IPS DF 6.9 (cell line): ENCODE measurements at places on chromosomes 1 and 21.

DNA sequence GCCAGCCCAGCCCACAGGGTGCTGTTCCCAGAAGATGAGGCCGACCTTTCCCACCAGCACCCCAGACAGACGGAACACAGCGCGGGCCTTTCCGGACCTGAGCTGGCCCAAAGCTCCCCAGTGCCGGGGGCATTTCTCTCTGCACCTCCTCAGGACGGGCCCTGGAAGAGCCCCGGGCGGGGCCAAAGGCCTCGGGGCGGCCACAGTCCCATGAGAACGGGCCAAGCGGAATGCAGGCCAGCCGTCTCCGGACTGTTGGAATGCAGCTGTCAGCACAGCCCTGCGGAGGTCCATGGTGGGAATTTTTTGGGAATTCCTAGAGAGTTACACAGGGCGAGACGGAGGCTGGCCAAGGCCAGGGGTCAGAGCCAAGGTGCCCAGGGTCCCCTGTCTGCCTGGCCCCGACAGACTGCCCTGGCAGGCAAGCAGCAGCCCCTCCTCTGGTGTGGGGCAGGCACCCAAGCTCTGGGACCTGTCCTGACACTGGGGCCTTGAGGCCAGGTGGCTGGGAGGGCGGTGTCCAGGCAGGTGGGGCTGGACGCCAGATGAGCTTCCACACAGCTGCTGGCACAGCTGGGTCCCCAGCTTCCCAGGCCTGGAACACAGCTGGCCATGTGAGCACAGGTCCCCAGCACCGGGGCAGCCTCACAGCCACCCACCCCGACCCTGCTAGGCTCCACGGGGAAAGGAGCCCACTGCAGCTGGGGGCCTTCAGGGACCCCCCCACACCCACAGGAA, 63.0 kb downstream of the MEGF6 start:
- no peak for DNase-seq

- DNase-seq = no peak
Observed at GRCh38 chr21:33046455-33046854, 20.7 kb downstream of the OLIG2 start.

DNA sequence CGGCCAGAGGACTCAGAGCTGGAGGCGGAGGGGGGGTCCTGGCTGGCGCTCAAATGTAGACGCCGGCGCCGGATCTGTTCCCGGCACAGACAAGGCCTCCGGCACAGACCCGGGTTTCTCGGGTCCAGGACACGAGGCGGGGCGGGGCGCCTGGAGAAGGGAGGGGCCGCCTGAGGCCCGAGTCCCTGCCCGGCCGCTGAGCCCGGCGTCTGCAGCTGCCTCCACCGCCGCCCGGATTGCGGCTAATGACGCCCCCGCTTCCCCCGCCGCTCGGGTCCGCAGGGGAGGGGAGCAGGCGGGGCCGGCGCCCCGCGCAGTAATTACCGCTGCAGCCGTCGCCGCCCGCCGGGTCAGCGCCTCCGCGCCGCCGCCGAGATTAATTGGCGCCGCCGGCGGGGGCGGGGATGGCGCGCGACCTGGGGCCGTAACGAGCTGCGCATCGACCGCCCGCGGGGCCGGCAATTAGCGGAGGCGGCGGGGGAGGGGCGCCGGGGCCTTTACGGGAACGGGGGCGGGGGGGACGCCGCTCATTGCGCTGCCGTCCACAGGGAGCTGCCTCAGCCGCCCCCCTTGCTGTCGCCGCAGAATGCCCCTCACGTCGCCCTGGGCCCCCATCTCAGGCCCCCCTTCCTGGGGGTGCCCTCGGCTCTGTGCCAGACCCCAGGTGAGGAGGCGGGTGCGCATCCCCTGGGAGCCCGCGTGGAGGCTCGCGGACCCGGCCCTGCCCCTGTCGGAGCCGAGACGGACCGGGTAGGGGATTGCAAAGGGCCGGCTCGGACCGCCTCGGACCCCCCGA, 17.3 kb downstream of the NOC2L start:
- DNase-seq = no peak

DNA sequence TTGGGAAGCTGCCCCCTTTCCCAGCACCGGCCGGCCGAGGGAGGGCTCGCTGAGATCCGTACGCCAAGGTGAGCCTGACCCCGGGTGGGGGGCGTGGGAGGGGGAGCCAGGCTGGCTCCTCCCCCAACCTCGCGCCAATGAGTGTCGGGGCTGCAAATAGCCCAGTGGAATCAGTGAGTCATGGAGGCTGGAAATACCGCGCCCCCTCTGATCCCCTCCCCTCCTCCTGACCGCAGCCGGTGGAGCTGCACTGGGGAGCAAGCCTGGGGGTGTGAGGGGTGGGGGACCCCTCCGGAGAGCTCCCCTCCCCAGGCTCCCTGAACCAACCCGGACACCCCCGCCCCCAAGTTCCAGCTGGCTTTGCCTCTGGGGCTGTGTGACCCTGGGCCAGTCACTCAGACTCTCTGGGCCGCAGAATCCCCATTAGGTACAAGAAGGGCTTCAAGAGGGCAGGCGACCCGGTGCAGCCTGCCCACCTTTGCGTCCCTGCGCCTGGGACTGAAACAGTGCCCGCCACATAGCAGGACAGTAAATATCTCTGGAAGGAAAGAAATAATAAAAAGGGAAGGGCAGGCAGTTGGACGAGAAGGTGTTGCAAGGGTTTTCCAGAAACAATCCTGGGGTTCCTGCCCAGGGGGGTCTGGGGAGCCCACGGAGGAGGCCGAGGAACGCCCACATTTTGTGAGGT, 4.5 kb downstream of the HSPB7 start:
- DNase-seq = no peak

DNA sequence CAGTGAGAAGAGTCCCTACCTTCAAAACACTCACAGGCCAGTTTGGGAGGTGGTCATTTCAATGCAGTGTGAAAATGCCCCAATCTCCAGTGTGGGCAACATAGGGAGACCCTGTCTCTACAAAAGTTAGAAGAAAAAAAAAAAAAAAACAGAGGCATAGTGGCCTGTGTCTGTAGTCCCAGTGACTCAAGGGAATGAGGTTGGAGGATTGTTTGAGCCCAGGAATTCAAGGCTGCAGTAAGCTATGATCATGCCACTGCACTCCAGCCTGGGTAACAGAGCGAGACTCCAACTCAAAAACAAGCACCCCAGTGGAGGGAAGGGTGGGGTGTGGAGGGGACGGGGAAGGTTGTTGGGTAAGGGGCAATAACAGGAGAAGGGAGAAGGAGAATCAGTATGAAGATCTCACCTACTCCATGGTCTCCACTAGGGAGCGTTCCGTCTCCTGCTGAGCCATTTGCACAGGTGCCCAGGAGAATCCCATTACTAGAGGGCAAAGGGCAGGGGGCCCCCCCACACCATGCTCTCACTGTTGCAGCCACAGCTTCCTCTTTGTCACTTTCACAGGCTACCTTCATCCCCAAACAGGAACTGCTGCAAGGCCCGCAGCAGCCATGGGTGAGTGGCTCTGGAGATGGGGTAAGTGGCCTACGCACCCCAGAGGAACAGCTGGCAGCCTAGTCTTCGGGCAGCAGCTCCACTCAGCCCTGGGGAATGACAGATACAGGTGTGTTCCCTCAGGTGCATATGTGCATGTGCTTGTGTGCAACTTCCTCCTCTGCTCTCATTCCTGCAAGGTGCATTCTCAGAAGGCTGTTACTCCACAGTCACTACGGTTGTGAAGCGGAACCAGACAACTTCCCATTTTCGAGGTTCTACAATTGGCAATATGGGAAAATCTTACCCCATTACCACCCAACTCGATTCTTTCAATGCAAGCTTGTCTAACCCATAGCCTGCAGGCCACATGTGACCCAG, 87.9 kb upstream of the LYST start:
- DNase-seq = no peak
